ENCODE measurements at places on chromosomes 1 and 21.
A peak's percentile ranks its signal among the peaks of the same experiment; 100 is the strongest.

DNA sequence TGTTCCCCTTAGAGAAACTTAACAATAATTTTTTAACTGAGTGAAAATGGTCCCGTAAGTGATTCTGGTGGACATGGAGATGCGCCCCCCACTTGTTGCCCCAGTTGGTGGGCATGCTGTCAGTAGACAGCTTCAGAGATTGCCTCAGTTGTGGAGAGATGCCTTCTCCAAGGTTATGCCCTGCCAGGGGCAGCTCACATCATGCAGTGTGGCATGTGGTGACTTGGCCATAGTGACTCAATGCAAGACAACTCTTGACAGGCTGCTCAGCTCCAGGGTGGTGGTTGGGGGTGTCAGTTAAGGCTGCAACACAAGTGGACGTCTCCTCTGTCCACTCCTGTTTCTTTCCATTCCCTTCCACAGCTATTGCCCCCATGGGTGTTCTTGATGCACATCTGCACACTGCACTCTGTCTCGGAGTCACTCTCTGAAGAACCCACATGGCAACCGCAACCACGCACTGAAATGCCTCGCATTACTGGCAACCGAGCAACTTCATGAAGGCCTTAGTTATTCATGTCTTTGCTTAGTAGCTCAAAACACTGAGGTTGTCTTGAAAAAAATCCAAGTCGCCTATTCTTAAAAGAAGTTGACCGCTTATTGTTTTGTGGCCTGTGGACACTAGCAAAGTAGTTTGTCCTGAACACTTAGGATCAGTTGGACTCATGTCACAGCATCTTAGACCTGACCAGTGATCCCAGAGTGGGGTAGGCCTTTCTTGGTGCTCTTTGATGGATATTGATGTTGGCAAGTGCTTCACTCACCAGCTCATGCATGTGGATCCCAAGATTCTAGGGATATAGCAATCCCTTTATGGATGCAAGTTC, 54.8 kb upstream of the USP1 start:
- no peak for DNase-seq

GRCh38 chr1:202274611-202275010, 67.1 kb downstream of the UBE2T start:
- no peak for DNase-seq

DNA sequence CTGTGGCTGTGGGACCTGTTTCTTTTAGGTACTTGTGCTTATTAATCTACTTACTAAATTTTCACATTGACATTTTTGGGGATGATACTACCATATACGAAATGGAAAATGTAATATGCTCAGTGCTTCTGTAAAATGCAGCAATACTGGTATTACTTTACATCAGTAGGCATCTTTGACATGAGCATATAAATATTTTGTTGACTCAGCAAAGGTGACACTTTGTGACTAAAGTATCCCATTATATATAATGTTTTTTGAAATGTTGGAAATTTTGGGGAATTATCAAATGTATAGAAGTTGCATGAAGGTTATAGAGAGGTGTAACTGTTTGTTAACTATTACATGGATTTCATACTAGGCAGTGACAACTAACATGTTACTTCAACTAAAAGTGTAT, 2.3 kb upstream of the FAM177B start:
- no peak for DNase-seq

- no peak for DNase-seq
These were observed 116.9 kb downstream of the KCNK1 start for GRCh38 chr1:233730809-233731208.

GRCh38 chr1:71269179-71269578, 188.3 kb upstream of the ZRANB2 start:
- DNase-seq: no peak

- DNase-seq: no peak
These were observed 431 bp downstream of the CLCN6 start for GRCh38 chr1:11806307-11806936.

DNA sequence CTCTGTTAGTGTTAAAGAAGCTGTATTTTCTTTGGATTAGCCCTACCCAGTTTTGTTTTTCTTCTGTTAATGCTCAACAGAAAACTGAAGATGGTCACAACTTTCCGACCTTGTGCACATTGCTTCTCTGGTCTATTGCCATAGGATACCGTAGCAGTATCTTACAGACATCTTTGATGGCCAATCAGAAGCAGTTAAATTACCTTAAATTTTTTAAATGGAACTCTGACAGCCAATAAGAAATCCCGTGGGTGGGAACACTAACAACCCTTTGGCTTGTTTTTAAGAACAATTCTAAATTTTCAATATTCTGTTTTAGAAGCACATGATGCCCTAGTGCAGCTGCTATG, 17.2 kb downstream of the NFYC start:
- peak; percentile 86 for DNase-seq

- DNase-seq: no peak
These were observed 44.7 kb downstream of the SLC30A10 start for GRCh38 chr1:219883400-219884332.

- peak; percentile 4 for DNase-seq
These were observed 28.7 kb downstream of the ABCA4 start for GRCh38 chr1:94092210-94092613.

- DNase-seq: no peak
These were observed 13.6 kb upstream of the C1QTNF12 start for GRCh38 chr1:1259951-1260600.

DNA sequence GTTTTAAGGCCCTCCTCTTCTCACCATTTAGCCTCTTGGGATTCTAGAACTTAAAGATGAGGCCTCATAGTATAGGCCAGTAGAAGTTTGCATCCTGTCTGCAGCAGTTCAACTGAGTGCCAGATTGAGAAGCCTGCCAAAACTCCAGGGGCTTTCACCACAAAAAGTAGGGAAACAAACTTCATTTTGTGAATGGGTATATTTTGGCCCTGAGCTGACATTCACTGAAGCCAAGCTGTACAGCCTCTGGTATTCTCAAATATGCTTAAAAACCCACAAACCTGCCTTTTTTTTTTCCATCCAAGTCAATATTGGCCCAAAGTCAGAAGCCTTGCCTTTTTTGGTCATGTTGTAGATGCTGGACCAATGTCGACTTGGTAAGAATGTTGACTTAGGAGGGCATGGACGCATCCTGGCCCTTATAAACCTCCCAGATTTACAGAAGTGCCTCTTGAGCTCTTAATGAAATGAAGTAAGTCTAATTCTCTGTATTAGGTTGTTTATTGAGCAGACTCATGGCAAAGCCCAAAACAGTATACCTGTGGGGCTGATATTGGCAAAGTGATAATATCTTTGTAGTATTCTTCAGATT, 337.5 kb downstream of the CHRM3 start:
- no peak for DNase-seq

GRCh38 chr1:201364808-201365105, 12.7 kb downstream of the TNNT2 start:
- DNase-seq: peak; percentile 54

DNA sequence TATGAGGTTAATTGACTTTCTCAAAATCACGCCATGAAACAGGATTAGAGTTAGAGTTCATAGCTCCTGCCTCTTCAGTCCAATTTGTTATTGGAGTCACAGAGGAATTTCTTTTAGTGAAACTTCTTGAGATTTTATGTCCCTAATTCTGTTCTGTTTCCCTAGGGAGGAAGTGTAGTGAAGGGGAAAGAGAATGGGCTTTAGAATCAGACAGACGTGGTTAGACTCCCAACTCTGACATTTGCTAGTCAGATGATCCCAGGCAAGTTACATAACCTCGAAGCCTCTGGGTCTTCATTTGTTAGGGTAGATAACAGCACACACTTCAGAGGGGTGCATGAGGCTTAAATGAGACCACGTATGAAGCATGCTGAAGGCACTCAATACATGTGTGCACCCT, 83.9 kb downstream of the ASTN1 start:
- DNase-seq: no peak

- DNase-seq: no peak
These were observed 29.5 kb downstream of the LDLRAP1 start for GRCh38 chr1:25572708-25573590.

- no peak for DNase-seq
These were observed 129.4 kb upstream of the EDN2 start for GRCh38 chr1:41613689-41614574.

DNA sequence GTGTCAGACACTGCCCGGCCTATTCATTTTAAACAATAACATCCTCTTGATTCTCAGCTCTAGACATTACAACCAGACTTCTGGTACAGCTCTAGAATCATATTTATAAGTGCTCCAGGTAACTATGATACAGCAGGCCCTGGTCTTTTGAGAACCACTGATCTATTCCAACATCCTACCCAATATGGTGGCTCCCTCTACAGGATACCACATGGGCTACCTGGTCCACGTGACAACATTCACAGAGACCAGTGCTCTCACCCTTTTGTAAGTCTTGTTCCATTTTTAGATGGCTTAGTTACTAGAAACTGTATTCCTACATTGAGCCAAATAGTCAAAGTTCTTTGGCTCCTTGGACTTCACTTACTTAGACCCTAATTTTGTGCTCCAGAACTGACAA, 102.9 kb downstream of the PTPN14 start:
- DNase-seq: peak; percentile 7

- DNase-seq: peak; percentile 41
These were observed 12.4 kb downstream of the NEXN start for GRCh38 chr1:77900687-77901293.

DNA sequence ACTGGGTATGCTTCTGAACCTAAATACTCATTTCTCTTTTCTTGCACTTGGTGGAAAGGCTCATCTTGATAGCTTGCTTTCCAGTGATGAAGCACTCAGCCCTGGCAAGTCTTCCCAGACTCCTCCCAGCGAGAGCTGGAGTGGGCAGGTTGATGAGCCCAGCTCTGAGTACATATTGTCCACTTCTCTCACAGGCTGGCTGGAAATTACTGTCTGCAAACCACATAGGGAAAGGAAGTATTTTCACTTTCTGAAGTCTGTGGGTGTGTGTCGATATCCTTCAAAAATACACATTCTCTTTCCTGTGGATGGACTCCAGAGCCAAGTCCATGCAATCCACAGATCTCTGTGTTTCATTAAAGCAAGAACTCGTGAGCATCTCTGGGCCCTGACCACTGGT, 38.7 kb upstream of the CNTN2 start:
- no peak for DNase-seq

- DNase-seq: no peak
These were observed 28.2 kb downstream of the GPR88 start for GRCh38 chr1:100565937-100566699.

DNA sequence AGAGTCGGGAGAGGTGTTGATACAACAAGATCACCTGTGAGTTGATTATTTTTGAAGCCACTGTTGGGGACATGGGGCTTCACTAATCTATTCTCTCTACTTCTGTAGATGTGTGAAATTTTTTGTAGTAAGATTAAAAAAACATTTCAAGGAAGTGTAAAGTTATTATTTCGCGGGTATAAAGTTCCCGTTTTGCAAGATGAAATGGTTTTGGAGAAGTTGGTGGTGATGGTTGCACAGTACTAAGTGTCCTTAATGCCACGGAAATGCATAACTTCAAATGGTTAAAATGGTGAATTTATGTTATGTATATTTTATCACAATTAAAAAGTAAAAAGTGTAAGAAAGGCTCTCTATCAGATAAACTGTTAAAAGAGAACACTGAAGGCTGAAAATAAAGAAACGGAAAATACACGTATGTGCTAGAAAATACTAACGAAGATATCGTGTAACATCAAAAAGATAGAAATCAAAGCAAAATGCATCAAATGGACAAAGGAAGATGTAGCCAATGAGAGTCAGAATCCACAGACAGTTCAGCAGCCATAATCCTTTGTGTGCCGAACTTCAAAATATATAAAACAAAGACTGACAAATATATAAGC, 2.9 kb upstream of the ITGB2 start:
- no peak for DNase-seq

GRCh38 chr1:240706150-240706935, 94.4 kb upstream of the GREM2 start:
- DNase-seq: peak; percentile 89

GRCh38 chr21:46226920-46227599, 1.5 kb downstream of the LSS start:
- no peak for DNase-seq

GRCh38 chr1:183873642-183874041, 68.7 kb downstream of the RGL1 start:
- no peak for DNase-seq

- peak; percentile 18 for DNase-seq
These were observed 72.7 kb upstream of the AK4 start for GRCh38 chr1:65075123-65075976.

- DNase-seq: no peak
These were observed 244.8 kb downstream of the ASTN1 start for GRCh38 chr1:176919386-176920378.

DNA sequence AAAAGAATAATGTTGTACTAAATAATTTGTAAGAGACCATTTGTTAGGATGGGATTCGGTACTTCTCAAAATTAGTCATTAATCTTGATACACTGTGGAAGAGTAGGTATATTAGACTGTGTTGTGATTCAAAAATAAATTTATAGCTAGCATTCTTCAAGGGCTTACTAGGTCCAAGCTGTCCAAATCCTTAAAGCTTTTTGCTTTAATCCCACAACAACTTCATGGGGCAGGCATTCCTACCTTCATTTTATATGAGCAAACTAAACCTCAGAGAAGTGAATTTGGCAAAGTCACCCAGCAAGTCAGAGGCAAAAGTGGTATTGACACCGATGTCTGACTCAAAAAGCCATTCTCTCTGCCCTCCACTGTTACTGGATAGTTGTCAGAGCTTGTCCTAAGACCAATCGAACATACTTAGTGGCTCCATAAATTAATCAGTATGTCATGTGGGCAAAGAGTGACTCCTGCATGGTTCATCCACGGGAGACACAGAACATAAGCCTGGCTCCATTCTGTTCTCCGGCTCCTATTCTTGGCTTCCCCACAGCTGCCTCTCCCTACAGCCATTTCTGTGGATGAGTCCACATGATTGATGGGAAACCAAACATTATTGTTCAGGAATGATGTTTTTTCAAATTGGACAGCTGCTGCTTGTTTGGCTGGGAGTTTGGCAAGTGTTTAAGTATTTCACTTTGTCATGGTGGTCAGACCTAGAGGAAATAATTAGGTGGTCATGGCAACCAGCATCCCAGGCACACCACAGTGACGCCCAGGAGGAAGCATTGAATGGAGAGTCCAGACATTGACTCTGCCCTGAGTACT, 133.4 kb upstream of the FGGY start:
- DNase-seq: no peak

- no peak for DNase-seq
These were observed 286.3 kb downstream of the MATN1 start for GRCh38 chr1:30437059-30437576.

DNA sequence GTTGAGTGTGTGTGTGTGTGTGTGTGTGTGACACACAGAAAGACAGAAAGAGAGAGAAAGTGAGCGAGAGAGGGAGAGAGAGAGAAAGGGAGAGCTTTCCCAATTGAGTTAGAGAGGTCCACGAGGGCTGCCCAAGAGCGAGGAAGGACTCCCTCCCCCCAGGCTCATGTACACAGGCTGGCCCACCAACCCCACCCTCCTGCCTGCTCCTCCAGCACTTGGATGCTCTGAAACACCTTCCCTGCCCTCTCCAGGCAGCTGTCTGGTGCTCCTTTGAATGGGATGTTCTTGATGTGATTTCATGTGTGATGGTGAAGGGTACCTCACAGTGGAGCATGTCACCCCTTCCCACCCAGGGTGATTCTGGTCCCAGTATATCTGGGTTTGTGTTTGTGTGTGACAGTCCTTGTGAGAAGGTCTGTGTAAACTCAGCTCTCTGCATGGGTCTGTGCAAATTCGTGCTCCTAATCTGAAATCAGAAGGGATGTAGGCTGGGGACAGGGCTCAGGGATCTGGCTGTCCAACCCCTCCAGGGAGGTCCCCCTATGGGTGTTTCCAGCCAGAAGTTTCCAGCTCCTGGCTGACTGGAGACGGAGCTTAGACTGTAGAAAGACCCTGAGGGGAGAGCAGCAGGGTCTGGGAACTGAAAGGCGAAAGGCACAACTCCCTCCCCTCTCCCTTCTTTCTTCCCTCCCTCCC, 6.8 kb upstream of the PEAR1 start:
- DNase-seq: no peak

GRCh38 chr1:55939866-55940265, 639.5 kb downstream of the PLPP3 start:
- no peak for DNase-seq
